ENCODE measurements at places on chromosomes 3 and 15.

DNA sequence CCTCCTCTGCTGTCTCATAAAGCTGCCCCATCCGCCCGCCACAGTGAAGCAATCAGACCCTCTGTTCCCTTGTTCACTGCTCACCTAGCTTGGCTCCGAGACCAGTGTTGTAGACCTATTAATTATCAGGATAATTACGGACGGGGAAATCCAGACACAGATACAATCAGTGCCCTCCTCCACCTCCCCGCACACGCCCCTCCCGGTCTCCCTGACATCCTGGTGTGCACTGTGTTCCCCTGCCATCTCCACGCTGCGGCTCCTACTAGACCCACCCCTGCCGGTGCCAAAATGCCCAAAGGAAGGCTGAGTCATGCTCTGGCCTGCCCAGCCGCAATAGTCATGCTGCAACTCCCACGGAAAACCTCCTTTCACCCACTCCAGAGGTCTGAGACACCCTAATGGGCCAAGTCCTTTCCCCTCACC, 277.3 kb upstream of the TLE3 start:
- no peak for DNase-seq

DNA sequence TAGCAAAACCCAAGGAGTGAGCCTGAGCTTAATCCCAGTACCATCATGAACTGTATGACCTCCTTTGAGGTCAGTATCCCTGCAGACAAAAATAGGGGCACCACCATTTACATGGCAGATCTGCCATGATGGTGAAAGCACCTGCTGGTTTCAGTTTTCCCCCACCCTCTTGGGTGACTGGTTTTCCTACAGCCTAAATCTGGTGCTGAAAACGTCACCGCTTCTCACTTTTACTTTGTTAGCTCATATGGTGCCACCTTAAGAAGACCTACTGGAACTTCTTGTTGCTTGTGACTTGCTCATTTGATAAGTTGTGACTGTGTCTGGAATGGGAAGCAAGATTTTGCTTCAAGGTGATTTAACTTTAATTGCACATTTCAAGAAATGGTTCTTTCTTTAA, 5.1 kb downstream of the PPP1R2 start:
- peak; percentile 67 for DNase-seq

DNA sequence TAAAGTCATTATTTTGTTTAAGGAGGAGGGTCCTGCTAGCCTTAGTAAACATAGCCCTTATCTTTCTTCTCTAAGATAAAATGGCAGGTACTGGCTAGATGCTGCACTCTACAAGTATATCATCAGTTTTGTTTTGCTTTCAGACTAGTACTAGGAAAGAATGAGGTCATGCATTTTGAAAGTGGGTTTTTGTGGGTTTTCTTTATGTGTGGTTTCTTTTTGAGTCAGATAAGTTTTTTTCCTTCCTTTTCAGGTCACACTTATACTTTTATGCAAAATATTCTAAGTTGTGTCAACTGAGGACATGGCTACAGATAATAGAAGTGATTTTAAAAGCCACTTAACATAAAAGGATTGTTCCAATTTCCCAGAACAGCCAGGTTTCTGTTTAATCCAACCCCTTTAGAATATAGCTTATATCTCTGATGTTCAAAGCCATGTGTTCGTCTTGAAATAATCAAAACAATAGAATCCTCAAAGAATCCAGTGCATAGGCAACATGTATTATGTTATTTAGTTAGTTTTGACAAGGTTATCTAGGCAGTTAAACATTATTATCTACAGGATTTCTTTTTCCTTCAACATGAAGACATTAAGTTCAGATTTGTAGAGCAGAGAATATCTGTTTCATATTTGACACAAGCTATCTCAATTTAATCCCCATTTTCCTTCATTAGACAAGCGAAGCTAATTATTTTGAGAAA, 406.2 kb downstream of the RBMS3 start:
- DNase-seq: no peak

GRCh38 chr3:197746801-197747237, 2.9 kb upstream of the FYTTD1 start:
- no peak for DNase-seq

GRCh38 chr3:59566481-59566975, 516.7 kb upstream of the CFAP20DC start:
- DNase-seq: no peak

- DNase-seq: no peak
Observed at GRCh38 chr3:11010426-11011165, 18.0 kb downstream of the SLC6A1 start.

- no peak for DNase-seq
Observed at GRCh38 chr3:187567021-187567420, 103.2 kb downstream of the SST start.

GRCh38 chr15:39605146-39605545, 24.3 kb downstream of the THBS1 start:
- DNase-seq: no peak

All from CD4-positive, alpha-beta T cell treated with Interleukin-17A for 1 hour (primary cell).